Right atrium auricular region (tissue), 2 donors: ENCODE measurements at places on chromosomes 2 and 18. TPM values are rescaled to one million over a fixed set of nuclear protein-coding genes. Genes with fewer than 3 reads are reported as not detected.
A peak's percentile ranks its signal among the peaks of the same experiment; 100 is the strongest.

PPP1R7 gene
- 61.4 TPM for total RNA-seq

ARHGEF33 gene
- 0.24 TPM for total RNA-seq

RAB31 gene
- total RNA-seq = 29.2 TPM

TMEM247 gene
- total RNA-seq = not detected

SKOR2 gene
- not detected for total RNA-seq

ABCB6 gene
- total RNA-seq = 9.3 TPM

MREG gene
- total RNA-seq = 0.41 TPM

SPP2 gene
- not detected for total RNA-seq

SPATA3 gene
- total RNA-seq = not detected

GRCh38 chr18:55268628-55269275 lies 309.5 kb upstream of the CCDC68 start:
- H3K4me3 ChIP-seq = no peak overlapping the region
- peaks cover 40% of the 10 kb centered on the region for H3K4me1 ChIP-seq
- no peak overlapping the region for H3K27ac ChIP-seq
- H3K36me3 ChIP-seq = peaks cover 16% of the 10 kb centered on the region

DNA sequence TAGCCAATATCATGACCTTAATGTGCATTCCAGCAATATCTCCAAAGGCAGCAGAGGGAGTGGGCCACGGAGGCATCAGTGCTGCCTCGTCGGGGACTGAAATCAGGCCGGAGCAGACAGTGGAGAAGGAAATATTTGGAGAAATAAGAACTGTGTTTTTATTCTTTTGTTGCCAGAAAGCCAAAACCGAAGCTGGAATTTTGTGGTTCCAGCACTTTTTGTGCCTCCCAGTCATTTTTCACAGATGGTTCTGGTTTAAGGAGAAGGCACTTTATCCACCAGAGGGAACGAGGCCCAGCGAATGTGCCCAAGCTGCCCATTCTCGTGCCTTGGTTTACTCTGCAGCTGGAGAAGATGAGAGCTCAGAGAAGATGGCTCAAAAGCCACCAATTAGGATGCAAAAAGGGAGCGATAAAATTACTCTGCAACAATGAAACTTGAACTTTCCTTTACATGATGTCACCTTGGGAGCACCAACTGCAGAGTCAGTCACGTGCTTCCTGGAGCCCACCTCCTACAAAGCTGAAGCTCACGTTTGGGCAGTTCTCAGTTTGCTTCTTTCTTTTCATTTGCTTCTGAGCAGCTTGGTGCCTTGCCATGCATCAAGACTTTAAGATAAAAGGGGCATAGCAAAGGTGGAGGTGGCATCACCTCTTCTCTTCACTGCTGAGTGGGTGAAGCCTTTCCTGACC lies 288.7 kb downstream of the LPIN1 start:
- H3K27me3 ChIP-seq = no peaks in the 10 kb centered on the region
- no peak for DNase-seq
- H3K4me3 ChIP-seq = no peak overlapping the region
- H3K36me3 ChIP-seq = no peaks in the 10 kb centered on the region

- H3K27me3 ChIP-seq = no peaks in the 10 kb centered on the region
- H3K27ac ChIP-seq = no peak overlapping the region
- no peaks in the 10 kb centered on the region for H3K36me3 ChIP-seq
- no peaks in the 10 kb centered on the region for H3K4me1 ChIP-seq
- no peak overlapping the region for H3K4me3 ChIP-seq
These were observed 48.9 kb downstream of the COPS8 start for GRCh38 chr2:237134321-237135230.

- peaks cover 5% of the 10 kb centered on the region for H3K4me1 ChIP-seq
- H3K27ac ChIP-seq = no peak overlapping the region
- no peak for DNase-seq
- no peaks in the 10 kb centered on the region for H3K27me3 ChIP-seq
- H3K4me3 ChIP-seq = no peak overlapping the region
These were observed 8.6 kb upstream of the ZNF407 start for GRCh38 chr18:74589021-74589420.

- no peaks in the 10 kb centered on the region for H3K4me1 ChIP-seq
- no peak overlapping the region for H3K4me3 ChIP-seq
- no peaks in the 10 kb centered on the region for H3K36me3 ChIP-seq
- no peaks in the 10 kb centered on the region for H3K27me3 ChIP-seq
These were observed 143.4 kb downstream of the NR4A2 start for GRCh38 chr2:156189143-156189542.

- H3K27ac ChIP-seq = peak overlapping the region; percentile 87
- no peak for DNase-seq
- peaks cover 33% of the 10 kb centered on the region for H3K36me3 ChIP-seq
- H3K4me1 ChIP-seq = peaks cover 46% of the 10 kb centered on the region
These were observed 50.6 kb upstream of the EML6 start for GRCh38 chr2:54672590-54673456.

GRCh38 chr2:127664065-127664894 lies 11.1 kb downstream of the LIMS2 start:
- no peaks in the 10 kb centered on the region for H3K27me3 ChIP-seq
- no peak for DNase-seq
- peak overlapping the region; percentile 24 for H3K4me3 ChIP-seq
- peaks cover 14% of the 10 kb centered on the region for H3K36me3 ChIP-seq
- H3K4me1 ChIP-seq = peaks cover 88% of the 10 kb centered on the region

DNA sequence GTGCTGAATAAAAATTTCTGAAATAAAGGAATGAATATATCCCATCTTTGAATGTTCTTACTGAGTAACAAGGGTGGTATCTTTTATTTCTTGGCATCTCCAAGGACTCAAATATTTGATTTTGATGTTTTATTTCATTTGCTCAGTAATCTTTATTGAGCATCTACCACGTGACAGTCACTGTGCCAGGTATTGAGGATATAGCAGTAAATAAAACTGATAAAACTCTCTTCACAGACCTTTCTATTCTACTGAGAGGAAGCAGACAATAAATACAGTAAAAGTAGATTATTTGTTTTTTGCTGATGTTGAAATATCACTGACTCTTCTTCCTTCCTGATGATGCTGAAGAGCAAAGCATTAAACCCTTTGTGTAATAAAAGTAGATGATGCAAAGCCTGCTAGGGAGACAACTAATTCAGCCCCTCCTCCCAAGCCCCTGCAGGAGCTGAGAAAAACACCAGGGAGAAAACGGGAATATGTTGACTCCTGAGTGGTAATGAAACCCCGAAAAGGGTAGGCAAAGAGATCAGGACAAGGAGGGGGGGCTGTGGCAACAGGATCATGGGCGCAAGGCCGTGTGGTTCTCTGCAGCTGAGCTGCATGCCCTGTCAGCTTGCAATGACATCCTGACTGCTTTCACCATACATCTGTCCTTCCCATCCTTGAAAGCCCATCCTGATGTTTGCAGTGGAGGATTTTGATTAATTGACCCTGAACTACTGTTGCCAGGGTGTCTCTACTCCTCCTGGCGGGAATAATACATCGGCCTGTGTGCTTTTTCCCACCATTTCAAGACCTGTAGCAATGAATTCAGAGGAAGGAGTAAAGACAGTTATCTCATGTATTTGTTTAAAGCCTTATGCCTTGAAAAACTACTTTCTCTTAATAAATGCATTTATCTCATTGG lies 117.4 kb downstream of the EML6 start:
- no peak overlapping the region for H3K4me3 ChIP-seq

GRCh38 chr18:35345460-35345921 lies 1.3 kb upstream of the ZNF24 start:
- DNase-seq = no peak
- H3K27me3 ChIP-seq = no peaks in the 10 kb centered on the region
- H3K27ac ChIP-seq = peak overlapping the region; percentile 99
- H3K4me1 ChIP-seq = no peaks in the 10 kb centered on the region
- H3K36me3 ChIP-seq = peaks cover 1% of the 10 kb centered on the region

DNA sequence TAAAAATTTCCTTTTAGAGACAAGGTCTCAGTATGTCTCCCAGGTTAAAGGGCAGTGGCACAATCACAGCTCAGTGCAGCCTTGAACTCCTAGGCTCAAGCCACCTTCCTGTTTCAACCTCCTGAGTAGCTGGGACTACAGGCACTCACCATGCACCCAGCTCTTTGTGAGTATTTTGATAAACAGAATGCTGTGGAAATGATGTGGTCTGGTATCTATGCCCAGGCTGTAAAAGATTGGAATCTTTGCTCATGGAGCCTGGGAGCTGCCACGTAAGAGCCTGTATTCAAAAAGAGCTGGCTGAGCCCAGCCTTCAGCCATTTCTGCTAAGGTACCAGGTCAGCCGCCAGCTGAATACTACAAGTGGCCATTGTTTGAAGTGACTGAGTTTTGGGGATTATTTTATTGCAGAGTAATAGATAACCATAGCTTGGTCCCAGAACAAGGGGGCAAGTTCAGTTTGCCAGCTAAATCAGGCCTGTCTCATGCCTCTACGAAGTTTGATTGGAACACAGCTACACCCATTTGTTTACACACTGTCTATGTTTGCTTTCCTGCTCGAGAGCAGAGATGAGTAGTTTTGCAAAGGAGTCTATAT lies 21.3 kb upstream of the ARL5A start:
- H3K4me1 ChIP-seq = no peaks in the 10 kb centered on the region
- no peaks in the 10 kb centered on the region for H3K27me3 ChIP-seq
- no peak overlapping the region for H3K4me3 ChIP-seq
- no peaks in the 10 kb centered on the region for H3K36me3 ChIP-seq

GRCh38 chr18:6194640-6195039 lies 220.1 kb downstream of the L3MBTL4 start:
- H3K27me3 ChIP-seq = no peaks in the 10 kb centered on the region
- H3K36me3 ChIP-seq = no peaks in the 10 kb centered on the region
- DNase-seq = no peak
- H3K27ac ChIP-seq = no peak overlapping the region

DNA sequence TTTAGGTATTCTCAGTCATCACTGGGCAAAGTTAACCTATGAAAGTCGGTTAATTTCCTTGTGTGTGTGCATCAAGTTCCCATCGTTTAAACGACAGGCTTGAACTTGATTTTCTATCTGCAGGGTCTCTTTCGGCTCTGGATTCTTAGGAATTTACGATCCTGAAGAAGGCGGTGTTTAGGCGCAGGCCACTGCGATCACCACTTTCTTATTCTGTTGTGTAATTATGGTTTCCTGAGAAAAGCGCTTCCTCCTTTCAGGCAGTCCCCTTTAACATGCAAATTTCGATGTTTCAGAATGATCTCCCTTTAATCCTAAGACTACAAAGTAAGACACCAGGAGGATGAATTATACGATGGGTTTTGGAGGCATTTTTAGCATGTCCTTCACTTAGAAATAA lies 27.9 kb upstream of the MBP start:
- no peak overlapping the region for H3K4me3 ChIP-seq
- no peak overlapping the region for H3K27ac ChIP-seq
- H3K4me1 ChIP-seq = no peaks in the 10 kb centered on the region

- H3K4me1 ChIP-seq = no peaks in the 10 kb centered on the region
- no peaks in the 10 kb centered on the region for H3K36me3 ChIP-seq
- H3K27ac ChIP-seq = no peak overlapping the region
- no peak overlapping the region for H3K4me3 ChIP-seq
- DNase-seq = no peak
These were observed 28.5 kb downstream of the HRH4 start for GRCh38 chr18:24488824-24489493.

DNA sequence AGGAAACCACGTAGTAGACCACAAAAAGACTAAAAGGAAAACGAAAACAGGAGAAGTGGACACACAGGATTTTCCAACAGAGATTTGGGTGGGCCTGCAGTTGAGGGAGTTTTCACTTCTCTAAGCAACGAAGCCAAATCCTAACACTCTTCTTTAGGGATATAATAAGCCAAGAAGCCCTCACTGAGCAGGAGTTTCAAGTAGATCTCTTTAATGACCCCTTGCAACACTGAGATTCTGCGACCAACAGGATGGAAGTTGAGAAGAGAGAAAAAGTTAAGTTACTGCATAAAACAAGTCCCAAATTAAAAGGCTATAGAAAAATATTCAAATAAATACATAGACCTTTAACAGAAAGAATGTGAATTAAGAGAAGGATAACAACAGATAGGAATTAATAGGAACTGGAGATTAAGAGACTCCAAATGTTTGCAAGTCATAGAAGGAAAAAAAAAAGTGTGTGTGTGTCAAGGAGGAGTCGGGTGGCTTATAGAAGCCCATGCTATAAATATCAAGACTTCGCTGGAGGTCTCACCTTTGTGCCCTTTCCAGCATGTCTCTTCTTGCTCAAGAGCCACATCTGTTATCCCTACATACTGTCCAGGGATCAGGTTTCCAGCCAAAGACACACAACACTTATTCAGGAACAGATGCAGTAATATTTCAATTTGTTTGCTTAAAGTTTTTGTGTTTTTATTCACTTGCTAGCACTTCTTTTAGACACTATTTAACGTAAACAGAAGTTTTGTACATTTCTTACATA lies 69.4 kb upstream of the ARHGAP28 start:
- DNase-seq = no peak
- H3K4me1 ChIP-seq = no peaks in the 10 kb centered on the region
- H3K27me3 ChIP-seq = no peaks in the 10 kb centered on the region
- no peaks in the 10 kb centered on the region for H3K36me3 ChIP-seq
- no peak overlapping the region for H3K4me3 ChIP-seq
- no peak overlapping the region for H3K27ac ChIP-seq

DNA sequence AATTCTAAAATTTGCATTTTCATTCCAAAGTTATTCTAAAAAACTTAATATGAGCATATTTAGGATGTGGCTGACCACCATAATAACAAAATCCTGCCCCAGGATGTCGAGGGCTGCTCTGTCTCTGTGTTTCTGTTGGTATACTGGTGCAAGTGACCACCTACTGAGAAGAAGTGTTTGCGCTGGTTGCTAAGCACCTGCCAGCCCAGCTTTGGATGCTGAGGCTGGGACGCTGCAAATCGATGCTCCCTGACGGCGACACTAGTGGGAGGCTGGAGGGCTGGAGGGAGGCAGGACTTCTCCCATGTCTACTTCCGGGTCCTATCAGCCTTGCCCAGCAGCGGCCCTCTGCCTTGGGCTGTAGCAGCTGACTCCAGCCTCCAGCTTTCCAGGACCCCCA lies 45.0 kb downstream of the LAMA1 start:
- H3K36me3 ChIP-seq = no peaks in the 10 kb centered on the region
- no peak for DNase-seq
- H3K27me3 ChIP-seq = no peaks in the 10 kb centered on the region
- H3K27ac ChIP-seq = no peak overlapping the region
- no peak overlapping the region for H3K4me3 ChIP-seq

DNA sequence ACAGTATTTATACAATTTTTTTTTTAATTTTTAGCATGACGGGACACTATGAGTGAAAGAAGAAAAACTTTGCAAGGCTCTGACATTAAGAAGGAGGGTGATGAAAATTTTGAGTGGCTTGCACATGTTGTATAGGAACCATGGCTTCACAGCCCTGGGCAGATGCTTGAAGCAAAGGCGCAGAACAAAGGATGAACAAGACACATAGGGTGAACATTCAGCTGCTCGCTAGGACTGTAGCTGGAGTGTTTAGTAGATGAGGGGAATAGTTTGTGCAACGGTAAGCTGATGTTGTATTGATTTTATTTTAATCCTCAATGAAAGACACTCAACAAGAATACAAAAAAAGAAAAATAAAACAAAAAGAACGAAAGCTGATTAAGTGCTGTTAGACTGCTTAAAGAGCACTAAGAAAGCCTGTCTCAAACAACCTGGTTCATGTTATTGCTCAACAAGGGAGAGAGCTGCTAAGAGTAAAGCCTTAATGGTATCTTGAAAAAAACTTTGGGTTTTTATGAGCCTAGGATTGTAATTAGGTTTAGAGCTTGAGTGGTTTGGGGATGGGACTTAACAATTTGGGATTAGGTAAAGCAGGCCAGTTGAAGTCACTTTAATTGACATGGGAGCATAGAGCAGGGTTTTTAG lies 41.2 kb upstream of the GCFC2 start:
- H3K4me3 ChIP-seq = no peak overlapping the region
- H3K36me3 ChIP-seq = no peaks in the 10 kb centered on the region
- H3K27ac ChIP-seq = no peak overlapping the region
- H3K27me3 ChIP-seq = no peaks in the 10 kb centered on the region
- DNase-seq = no peak
